ENCODE measurements at places on chromosomes 3 and 15.

DNA sequence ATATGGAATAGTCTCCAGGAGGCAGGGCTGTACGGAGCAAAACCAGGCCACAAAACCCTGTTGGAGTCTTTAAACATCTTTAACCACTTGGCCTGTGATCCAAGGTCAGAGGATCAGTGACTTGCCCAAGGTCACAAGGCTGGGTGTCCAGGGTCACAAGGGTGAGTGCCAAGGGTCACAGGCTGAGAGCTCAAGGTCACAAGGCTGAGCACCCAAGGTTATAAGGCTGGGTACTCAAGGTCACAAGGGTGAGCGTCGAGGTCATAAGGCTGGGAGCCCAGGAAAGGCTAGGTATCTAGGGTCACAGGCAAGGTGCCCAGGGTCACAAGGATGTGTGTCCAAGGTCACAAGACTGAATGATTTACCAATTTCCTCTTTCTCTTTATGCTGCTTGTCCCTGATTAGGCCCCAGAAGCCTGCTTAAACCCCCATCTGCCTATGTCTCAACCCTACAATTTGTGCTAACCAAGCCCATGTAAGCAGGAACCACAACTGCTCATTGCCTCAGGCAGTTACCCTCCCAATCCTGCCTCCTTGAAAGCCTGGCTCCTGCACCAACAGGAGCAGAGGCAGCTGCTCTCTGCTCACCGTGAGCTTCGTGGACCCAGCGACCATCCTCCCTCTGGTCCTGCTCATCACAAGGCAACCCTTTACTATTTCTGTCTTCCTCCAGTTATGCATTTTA is 51.5 kb downstream of the MGLL start:
- no peak for DNase-seq

DNA sequence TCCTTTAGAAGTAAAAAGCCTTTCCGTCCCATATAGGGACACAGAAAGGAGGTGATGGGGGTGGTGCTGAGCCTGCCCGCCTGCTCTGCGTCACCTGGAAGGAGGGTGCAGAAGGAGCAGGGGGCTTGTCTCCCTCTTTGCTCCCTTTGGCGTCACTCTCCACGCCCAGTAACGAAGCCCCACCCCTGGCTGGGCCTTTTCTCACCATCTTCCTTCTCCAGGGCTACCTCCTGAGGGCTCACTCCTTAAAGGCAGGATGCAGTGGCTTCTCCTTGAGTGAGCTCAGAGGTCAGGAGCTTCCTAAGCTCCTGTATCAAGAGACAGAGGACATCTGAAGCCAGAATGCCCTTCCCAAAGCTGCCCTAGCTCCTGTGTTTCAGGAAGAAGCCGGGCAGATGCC is 31.5 kb downstream of the SLCO3A1 start:
- no peak for DNase-seq

DNA sequence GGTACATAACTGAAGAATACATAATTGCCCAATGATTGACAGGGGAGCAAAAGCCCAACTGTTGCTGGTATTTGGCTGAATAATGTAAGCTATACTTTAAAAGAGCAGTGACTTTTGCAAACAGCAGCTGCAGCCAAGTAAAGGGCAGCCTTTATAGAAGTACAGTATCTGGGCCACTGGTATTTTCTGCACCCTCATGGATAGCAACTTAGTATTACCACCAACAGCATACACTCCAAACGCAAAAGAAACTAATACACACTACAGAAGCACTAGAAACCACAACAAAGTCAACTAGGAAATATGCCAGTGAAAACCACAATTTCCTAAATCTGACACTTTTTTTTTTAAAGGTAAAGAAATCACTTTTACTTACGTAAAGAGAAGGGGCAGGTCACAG is 206.1 kb downstream of the TIGIT start:
- DNase-seq: no peak

GRCh38 chr3:78972617-78973301 is 795.0 kb downstream of the ROBO1 start:
- DNase-seq: no peak

DNA sequence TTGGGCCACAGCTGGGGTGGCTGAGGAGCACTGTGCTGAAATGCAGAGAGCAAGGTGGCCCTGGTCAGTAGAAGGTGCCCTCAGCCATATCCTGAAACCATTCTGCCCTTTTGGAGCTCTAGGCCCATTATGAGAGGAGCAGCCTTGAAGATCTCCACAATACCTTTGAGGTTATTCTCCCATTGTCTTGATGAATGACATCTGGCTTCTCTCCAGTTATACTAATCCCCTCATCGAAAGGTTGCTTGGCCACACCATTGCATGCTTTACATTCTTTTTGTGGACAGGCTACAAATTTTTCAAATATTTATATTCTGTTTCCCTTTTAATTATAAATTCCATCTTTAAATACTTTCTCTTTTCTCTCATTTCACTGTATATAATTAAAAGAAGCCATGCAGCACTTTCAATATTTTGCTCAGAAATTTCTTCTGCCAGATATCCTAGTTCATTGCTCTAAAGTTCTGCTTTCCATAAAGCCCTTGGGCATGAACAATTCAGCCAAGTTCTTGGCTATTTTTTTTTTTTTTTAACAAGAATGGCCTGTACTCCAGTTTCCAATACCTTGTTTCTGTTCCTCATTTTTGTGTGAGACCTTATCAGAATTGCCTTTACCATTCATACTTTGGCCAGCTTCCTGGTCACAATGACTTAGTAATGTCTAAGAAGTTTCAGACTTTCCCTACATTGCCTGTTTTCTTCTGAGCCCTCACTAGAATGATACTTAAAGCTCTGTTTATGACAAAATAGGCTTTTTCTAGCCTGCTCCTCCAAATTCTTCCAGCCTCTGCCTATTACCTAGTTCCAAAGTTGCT is 138.9 kb upstream of the SGO1 start:
- no peak for DNase-seq
